ENCODE measurements at places on chromosomes 7 and 10.

DNA sequence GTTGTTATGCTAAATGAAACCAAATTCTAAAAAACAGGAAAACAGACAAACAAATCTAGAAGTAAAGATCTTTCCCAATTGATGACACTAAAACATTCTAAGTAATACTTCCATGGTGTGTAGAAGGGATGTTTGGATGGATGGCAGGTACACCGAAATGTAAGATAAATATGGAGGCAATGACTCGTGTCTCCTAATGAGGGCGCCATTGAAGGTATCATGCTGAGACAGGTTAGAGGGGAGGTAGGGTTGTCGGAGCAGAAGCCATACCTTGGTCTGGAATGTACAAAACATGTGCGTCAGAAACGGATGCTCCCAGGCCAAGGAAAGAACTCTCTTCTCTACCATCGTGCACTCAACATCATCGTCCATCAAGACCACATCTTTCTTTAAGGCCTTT, 101.4 kb downstream of the PRKCQ start:
- no peak for DNase-seq

DNA sequence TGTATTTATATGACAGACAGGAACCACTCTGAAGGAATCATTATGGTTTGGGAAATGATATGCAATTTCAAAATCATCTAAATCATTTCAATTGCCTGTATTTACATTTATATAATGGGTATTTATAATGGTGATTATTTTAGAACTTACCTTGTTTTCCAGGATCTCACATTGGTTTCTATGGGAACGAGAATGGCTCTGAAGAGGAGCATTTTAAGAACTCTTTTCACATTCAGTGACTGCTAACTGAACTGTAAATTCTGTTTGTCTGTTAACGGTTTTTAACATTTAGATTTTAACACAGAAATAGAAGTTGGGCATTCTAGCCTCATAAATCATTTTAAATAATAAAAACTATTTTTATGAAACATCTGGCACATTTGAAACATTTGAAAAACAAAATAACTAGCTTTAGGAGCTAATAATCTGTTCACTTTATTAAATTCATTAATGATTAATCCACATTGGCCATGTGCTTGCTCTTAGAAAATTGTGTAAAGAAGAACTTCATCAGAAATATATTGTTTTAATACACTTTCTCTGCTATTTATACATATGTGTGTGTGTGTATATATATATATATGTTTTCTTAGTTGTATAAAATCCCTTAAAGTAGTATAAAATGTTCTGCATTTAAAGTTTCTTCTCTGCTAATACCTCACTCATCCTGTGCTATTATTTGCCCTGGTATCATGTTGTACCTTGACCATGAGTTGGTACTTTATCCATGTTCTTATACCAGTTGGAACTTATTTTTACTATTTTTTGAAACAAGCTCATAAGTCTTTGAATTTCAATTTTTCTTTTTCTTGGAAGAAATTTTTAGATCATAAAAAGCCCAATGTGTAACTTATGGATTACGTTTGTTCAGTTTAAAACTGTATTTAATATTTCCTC, 8.7 kb upstream of the SEM1 start:
- no peak for DNase-seq

GRCh38 chr7:45869426-45869825, 3.5 kb downstream of the CCDC201 start:
- DNase-seq = no peak

DNA sequence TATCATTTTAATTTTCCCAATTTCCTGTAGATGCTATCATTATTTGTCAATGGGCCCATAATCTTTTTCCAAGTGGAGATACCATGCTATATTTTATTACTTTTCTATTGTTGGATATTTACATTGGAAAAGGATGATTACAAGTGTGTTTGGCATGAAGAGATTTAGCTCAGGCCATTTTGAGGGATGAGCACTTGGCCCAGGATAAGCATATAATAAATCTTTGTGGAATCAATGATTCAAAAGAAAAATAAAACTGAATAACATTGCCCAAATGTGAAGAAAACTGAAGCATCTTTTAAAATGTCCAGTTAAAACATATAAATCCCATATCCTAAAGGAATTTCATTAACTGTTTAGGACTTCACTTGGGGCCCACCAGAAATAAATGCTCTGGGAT, 260.9 kb upstream of the BMPER start:
- DNase-seq = no peak

GRCh38 chr7:117961235-117961634, 88.0 kb upstream of the CTTNBP2 start:
- DNase-seq = no peak

GRCh38 chr10:63520500-63521415, at the start of gene REEP3:
TSS of gene REEP3 (plus strand) at chr10:63521401. CDS start at chr10:63521546, 145 bp downstream.
- DNase-seq = peak; percentile 74

- no peak for DNase-seq
Observed at GRCh38 chr7:91288208-91288824, 24.1 kb downstream of the FZD1 start.

GRCh38 chr10:127195041-127195506, 1.3 kb downstream of the INSYN2A start:
- DNase-seq = no peak

- DNase-seq = no peak
Observed at GRCh38 chr7:36455646-36456045, 66.0 kb downstream of the ANLN start.

DNA sequence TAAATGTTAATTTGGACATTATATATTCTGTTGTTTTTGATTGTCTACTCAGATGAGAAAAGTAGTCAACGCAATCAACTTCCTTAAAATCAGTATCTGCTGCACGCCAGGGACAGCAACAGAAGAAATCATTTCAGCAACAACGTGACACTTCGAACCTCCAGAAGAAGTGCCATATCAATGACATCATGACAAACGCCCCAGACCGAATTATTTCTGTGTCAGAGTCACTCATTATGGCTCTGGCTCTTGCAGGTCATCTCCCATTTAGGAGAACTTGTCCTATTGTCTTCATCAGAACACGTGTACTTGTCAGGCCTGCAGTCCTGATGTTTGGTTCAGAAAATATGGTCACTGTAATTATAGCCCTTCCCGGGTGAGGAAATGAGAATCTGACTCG, 276.3 kb downstream of the ADARB2 start:
- no peak for DNase-seq

DNA sequence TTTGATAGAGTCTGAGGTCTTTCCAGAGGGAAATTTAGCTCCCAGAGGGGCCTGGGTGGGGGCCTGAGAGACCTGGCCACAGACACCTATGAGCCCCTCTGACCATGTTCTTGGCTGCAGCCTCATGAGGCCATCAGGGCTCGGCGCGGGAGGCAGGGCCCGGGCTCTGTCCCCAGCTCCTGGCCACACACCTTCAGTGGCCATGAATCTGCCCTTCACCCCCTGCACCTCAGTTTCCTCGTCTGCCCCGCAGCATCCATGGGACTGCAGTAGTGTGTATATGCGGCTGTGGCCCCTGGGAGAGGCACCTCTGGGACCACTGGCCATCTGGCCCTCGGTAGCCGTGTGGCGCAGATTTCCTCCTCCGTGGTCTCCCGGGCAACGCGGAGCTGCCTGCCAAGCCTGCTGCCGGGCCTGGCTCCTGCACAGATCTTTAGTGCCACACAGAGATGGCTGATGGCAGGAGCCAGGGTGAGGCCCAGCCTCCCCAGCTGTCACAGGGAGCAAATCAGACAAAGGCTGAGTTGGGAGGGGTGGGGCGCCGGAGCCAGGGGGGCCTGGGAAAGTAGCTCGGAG, 23.6 kb upstream of the ADCYAP1R1 start:
- DNase-seq = no peak

GRCh38 chr10:14700546-14700945, 74.2 kb downstream of the FAM107B start:
- no peak for DNase-seq

- DNase-seq = no peak
Observed at GRCh38 chr7:4742051-4742573, 33.3 kb upstream of the AP5Z1 start.

GRCh38 chr10:52895059-52895458, 122.5 kb upstream of the MBL2 start:
- no peak for DNase-seq

DNA sequence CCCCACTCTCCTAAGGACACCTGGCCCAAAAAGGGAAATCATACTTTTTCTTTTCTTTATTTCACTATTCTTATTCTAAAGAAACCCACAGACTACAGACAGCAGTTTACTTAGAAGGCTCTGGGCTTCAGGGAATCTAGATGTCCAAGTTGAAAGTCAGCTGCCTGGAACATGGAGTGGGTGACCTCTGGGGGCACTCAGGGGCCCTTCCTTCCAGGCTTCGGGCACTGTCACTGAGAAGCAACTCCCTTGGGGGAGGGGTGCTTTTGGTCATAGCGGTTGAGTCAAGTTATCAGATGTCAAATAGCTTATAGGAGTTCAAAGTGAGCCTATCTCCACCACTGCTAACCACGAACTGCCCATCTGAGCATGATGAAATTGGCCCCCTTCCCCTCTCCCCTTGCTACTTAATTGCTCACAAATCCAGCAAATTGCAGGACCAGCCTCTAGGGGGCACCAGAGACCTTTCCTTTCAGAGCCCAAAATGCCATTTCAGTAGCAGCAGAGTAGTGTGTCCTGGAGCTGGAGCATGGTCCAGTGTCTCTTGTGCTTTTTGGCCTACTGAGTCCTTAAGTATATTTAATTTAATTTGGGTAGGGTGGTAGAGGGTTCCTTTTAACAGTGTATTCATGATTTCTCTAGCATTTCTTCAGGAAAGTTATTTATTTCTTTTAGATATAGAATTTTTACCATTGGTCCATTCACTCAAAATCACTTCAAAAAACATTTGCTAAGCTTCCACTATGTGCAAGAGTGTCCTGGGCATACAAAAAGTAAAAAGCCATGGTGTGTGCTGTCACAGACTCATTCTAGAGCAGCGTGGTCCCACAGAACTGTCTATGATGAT, 463.8 kb downstream of the KCNMA1 start:
- DNase-seq = peak; percentile 75

- DNase-seq = no peak
Observed at GRCh38 chr7:113810080-113810744, 108.6 kb downstream of the PPP1R3A start.

GRCh38 chr7:158401295-158401694, 186.3 kb downstream of the PTPRN2 start:
- no peak for DNase-seq

- no peak for DNase-seq
Observed at GRCh38 chr7:93238748-93239147, 6.6 kb downstream of the VPS50 start.
